ENCODE measurements at places on chromosomes 7 and 10. TPM values are rescaled to one million over a fixed set of nuclear protein-coding genes. Genes with fewer than 3 reads are reported as not detected.

The ADIRF gene
- 14.8 TPM for total RNA-seq

The YWHAG gene
- total RNA-seq = 210 TPM

The IGFBP1 gene
- 0.33 TPM for total RNA-seq

The RBM20 gene
- total RNA-seq = 0.10 TPM

The CRYGN gene
- 0.74 TPM for total RNA-seq

The TMEM213 gene
- total RNA-seq = not detected

The ABCB4 gene
- 0.18 TPM for total RNA-seq

The AIFM2 gene
- 16.6 TPM for total RNA-seq

- no peak for DNase-seq
These were observed 87.5 kb downstream of the FRMD4A start for GRCh38 chr10:14243221-14243620.

- no peak for DNase-seq
These were observed 540.0 kb downstream of the TCERG1L start for GRCh38 chr10:130771491-130771946.

DNA sequence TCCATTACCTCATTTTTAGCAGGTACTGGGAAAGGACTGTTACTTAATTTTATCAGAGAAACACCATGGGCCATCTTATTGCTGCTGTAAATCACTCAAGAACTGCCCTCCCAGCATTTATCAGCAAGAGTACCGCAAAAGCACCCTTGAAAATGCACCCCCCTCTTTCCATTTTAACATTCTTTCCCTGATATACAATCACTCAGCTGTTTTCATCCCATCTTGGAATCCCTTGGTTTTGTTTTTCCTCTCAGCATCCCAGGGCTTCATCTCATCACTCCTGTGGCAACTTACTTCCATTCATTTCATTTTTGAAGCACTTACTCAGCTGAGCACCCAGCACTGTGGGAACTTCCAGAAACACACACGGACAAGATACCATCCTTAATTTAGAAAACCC, 36.5 kb downstream of the RAPGEF5 start:
- no peak for DNase-seq

GRCh38 chr10:113550365-113550764, 2.5 kb upstream of the HABP2 start:
- no peak for DNase-seq

GRCh38 chr10:110972231-110973134, 53.1 kb downstream of the SHOC2 start:
- DNase-seq = no peak

DNA sequence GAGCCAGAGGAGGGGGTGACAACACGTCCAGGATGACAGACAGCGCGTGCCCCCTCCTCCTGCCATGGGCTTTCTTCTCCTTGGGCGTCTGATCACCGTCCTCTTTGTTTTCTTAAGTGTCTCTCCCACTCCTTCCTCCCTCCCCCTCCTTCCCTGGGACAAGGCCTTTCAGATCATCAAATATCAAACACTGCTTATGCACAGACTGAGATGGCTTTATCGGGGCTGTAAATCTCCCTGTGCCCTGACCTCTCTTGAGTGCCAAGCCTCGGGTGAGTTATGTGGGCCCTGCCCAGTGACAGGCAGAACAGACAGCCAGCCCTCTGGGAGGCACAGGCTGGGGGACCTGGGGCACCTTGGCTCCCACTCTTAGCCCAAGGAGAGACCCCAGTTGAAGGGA, 116.4 kb downstream of the C10orf105 start:
- DNase-seq = no peak

- peak; percentile 71 for DNase-seq
These were observed 13.2 kb downstream of the NUDCD3 start for GRCh38 chr7:44477063-44477830.

DNA sequence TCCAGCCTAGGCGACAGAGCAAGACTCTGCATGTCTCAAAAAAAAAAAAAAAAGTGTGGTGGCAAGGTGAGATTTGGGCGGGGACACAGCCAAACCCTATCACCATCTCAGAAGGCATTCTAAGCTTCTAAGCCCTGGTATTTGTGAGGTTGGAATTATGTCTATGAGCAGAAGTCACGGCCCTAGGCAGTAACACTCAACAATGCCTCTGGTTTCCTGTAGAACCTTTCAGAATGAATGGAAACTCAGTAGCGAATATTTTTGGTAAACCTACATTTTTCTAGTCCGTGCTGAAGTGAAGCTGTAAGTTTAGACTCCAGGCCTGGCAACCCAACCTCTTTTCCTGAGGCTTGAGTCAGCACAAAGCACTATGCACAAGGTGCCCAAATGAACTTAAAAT, 88.3 kb downstream of the FAM107B start:
- DNase-seq = no peak

DNA sequence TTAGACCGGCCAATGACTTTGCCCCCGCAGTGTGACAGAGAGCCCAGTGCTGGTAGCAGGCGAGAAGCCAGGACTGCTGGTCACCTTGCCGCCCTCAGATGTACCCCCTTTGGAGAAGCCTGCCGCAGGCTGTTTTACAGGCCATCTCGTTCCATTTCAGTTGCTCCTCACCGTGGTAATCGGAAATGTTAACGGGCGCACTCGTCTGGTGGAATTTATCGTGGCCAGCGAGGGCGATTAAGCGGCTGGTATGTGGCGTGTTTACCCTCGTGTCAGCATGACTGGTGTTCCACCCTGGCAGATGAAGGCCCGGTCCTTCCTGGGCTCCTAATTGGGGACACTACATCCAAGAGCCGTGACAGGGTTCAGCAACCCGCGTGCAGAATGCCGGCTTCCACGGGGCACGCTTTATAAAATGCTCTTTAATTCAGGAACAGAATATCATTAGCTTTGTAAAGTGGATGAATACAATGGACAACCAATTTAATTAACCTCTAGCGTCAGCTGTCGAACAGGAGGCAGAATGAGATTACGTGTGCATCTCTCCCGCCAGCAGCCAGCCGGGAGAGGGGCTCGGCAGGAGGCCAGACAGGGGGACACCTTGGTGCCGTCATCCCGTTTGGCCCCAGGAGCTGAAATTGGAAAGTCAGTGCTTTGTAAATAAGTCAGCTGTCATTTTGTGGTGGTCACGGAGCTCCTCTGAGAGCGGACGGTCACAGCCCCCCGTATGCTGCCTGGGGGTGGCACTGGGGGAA, 108.3 kb downstream of the NKX6-2 start:
- no peak for DNase-seq

- peak; percentile 86 for DNase-seq
These were observed 3.6 kb upstream of the HTR5A start for GRCh38 chr7:155066417-155066950.

DNA sequence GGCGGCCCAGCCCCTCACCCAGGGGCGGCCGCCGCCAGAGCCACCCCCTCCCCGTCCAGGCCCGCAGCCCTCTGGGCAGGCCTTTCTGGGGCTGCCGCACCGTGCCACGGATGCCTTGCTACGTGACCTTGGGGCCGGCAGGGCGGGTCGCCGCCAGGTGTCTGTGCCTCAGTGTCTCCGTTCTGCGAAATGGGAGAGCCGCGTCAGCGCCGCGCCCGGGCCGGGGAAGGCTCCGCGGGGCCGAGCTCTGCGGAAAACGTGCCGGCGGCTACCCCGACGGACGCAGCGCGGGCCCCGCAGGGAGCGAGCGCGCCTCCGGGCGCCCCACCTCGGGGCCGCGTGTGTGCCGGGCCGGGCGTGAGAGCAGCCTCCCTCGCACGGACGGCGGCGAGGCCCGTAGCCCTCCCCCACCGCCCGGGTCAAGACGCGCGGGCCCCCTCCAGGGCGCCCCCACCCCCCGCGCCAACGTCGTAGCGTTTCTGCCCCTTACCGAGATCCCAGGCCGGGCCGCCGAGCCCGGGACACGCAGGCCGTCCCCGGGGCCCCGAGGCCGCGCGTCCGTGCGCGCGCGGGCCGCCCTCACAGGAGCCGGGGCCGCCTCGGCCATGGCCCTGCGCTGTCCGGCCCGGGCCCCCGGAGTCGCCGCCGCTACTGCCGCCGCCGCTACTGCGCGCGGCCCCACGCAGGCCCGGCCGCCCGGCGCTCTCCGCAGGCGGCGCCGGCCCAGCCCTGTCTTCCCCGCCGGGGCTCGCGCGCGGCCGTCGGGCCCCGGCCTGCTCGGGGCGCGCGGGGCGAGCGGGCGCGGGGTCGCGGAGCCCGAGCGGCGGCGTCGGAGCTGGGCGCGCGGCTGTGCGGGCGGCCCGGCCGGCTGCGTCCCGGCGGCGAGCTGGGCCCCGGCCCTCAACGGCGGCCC, 1.1 kb downstream of the ZNF777 start:
- DNase-seq = no peak

DNA sequence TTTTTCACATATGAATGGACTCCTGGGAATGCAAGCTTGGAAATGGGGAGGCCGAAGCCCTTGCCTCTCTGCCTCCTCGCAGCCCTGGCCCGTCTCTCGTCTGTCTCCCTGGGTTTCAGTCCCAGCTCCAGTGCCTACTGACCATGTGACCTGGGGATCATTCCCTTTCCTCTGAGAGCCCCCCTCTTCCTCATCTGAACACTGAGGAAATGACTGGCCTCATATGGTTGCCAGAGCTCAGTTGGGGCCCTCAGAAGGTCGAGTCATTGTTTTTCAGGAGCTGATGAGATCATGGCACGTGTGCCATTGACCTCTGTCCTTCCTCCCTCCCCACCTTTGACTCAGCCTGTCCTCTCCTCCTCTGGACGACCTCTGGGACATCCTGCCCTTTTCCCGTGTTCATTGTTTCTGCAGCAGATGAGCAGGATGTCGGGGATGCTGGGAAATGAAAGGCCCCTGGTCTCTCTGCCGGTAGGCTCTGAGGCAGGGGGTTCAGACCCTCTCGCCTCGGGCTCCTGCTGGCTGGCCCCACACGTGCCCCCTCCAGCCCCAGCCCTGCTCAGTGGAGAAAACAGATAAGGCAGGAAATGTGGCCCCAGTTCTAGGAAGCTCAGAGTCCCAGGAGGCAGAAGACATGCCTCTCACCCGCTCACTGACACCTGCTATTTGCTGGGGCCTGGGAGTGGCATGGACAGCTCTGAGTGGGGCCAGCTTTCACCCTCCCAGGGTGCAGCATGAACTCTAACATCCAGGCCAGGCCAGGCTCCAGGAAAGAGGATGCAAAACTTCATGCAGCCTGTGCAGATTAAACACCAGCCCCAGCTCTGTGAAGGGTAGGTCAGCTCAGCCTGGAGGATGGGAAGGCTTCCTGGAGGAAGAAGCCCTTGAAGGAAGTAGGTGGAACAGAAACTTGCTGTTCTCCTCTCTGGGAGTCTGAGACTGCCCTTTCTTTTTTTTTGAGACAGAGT, 8.3 kb upstream of the PPP1R35 start:
- DNase-seq = peak; percentile 69

- DNase-seq = no peak
These were observed 571.8 kb downstream of the TCERG1L start for GRCh38 chr10:130739757-130740145.

- DNase-seq = no peak
These were observed 115.9 kb upstream of the NFE2L3 start for GRCh38 chr7:26036092-26036491.

GRCh38 chr10:85597006-85597405, 769.6 kb downstream of the GRID1 start:
- DNase-seq = no peak
